Mesothelial cell of epicardium (in vitro differentiated cells): ENCODE measurements at places on chromosomes 11 and 22. TPM values are rescaled to one million over a fixed set of nuclear protein-coding genes. Genes with fewer than 3 reads are reported as not detected.

CDKN1C gene
- total RNA-seq: 132 to 148 TPM (median 146 TPM) in 3 replicates

CRYBB3 gene
- total RNA-seq: 0.27 to 0.54 TPM (median 0.31 TPM) in 3 replicates

FOLH1 gene
- not detected in 3 replicates for total RNA-seq

GRCh38 chr22:35422936-35423335 is 23.0 kb downstream of the MCM5 start:
- peaks cover 8% of the 10 kb centered on the region for H3K4me1 ChIP-seq
- H3K4me3 ChIP-seq: no peak overlapping the region
- no peak overlapping the region for H3K27ac ChIP-seq
- H3K36me3 ChIP-seq: peaks cover 8% of the 10 kb centered on the region
- no peaks in the 10 kb centered on the region for H3K27me3 ChIP-seq

DNA sequence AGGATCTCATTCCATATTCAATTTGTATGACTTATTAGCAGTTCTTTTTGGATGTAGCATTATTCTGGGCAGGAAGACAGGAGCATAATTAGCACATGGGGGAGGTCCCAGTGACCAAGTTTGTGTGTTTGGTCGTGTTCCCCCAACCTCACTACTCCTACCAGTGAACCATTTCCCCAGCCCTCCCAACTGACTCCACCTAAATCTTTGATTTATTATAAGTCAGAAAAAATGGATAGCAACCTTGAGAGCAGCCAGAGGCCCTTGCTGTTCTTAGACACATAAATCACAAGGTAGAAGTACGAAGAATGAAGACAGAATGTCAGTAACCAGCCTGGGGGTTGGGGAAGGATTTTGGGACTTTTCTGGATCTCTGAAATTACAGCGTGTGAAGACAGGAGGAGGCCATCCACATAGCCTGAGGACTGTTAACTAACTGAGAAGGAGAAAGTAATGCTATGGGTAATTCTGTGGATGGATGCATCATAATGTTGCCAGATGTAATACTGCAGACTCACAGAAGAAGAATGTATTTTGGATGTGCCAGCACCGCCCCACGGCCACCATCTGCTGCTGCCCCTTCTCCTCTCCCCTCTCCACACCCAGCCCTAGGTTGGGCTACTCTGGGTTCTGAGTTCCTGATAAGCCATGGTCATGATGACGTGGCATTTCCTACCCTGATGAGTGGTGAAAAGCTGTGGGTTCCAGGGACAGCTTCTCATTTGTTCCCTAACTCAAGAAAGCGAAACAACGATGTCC is 124.3 kb upstream of the TTC12 start:
- peaks cover 60% of the 10 kb centered on the region for H3K4me1 ChIP-seq
- no peaks in the 10 kb centered on the region for H3K27me3 ChIP-seq
- no peak overlapping the region for H3K4me3 ChIP-seq
- H3K36me3 ChIP-seq: peaks cover under 1% of the 10 kb centered on the region

GRCh38 chr11:128720522-128720985 is 26.7 kb downstream of the FLI1 start:
- H3K36me3 ChIP-seq: no peaks in the 10 kb centered on the region
- DNase-seq: no peak
- H3K27ac ChIP-seq: peak overlapping the region; percentile 92
- peaks cover 10% of the 10 kb centered on the region for H3K27me3 ChIP-seq
- no peak overlapping the region for H3K4me3 ChIP-seq

GRCh38 chr22:45964926-45965527 is 11.9 kb downstream of the WNT7B start:
- H3K27me3 ChIP-seq: peaks cover 18% of the 10 kb centered on the region
- H3K27ac ChIP-seq: no peak overlapping the region
- DNase-seq: no peak

GRCh38 chr22:25196326-25196725 is 3.3 kb upstream of the CRYBB3 start:
- H3K27me3 ChIP-seq: no peaks in the 10 kb centered on the region
- H3K27ac ChIP-seq: no peak overlapping the region
- H3K36me3 ChIP-seq: peaks cover 9% of the 10 kb centered on the region
- H3K4me1 ChIP-seq: no peaks in the 10 kb centered on the region
- no peak overlapping the region for H3K4me3 ChIP-seq

- peaks cover 3% of the 10 kb centered on the region for H3K36me3 ChIP-seq
- no peaks in the 10 kb centered on the region for H3K27me3 ChIP-seq
- H3K4me1 ChIP-seq: peaks cover 26% of the 10 kb centered on the region
- H3K4me3 ChIP-seq: no peak overlapping the region
- H3K27ac ChIP-seq: no peak overlapping the region
- no peak for DNase-seq
Measured at GRCh38 chr11:108218912-108219783, 3.3 kb downstream of the NPAT start.

DNA sequence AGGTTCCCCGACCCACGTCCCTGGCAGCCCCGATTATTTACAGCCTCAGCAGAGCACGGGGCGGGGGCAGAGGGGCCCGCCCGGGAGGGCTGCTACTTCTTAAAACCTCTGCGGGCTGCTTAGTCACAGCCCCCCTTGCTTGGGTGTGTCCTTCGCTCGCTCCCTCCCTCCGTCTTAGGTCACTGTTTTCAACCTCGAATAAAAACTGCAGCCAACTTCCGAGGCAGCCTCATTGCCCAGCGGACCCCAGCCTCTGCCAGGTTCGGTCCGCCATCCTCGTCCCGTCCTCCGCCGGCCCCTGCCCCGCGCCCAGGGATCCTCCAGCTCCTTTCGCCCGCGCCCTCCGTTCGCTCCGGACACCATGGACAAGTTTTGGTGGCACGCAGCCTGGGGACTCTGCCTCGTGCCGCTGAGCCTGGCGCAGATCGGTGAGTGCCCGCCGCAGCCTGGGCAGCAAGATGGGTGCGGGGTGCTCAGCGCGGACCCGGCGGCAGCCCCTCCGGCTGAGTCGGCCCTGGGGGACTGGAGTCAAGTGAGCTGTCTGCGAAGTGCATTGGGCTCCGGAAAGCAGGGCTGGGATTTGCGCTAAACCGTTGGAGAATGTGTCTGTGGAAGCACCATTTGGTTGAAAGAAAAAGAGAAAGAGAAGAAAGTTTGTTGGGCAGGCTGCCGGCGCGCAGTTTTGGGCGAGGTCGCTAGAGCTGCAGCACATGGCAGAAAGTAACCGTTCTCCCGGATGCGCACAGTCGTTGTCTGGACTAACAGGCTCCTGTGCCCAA is at the start of gene CD44:
Gene CD44, plus strand, starts transcription at position 229 of the 779 bp plus-strand sequence. Its CDS starts 133 bp downstream, at position 362.
- peak within 1 kb of the TSS; percentile 69 for H3K4me3 ChIP-seq
- H3K4me1 ChIP-seq: peaks cover 10% of the 10 kb centered on the region
- H3K36me3 ChIP-seq: no peaks in the 10 kb centered on the region

DNA sequence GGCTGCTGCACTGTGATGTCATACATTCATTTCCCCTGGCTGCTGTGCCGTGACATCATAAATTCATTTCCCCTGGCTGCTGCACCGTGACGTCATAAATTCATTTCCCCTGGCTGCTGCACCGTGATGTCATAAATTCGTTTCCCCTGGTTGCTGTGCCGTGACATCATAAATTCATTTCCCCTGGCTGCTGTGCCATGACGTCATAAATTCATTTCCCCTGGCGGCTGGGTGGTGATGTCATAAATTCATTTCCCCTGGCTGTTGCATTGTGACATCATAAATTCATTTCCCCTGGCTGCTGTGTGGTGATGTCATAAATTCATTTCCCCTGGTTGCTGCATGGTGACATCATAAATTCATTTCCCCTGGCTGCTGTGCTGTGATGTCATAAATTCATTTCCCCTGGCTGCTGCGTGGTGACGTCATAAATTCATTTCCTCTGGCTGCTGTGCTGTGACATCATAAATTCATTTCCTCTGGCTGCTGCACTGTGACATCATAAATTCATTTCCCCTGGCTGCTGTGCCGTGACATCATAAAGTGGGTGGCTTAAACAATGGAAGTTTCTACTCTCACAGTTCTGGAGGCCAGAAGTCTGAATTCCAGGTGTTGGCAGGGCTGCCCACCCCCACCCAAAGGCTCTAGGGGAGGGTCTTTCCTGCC is 301.1 kb downstream of the SHANK2 start:
- no peaks in the 10 kb centered on the region for H3K27me3 ChIP-seq
- no peak overlapping the region for H3K27ac ChIP-seq
- no peaks in the 10 kb centered on the region for H3K36me3 ChIP-seq
- no peak for DNase-seq

- H3K36me3 ChIP-seq: peaks cover 7% of the 10 kb centered on the region
- no peak overlapping the region for H3K4me3 ChIP-seq
- H3K27me3 ChIP-seq: no peaks in the 10 kb centered on the region
Measured at GRCh38 chr11:90840071-90840470, 617.2 kb upstream of the CHORDC1 start.

DNA sequence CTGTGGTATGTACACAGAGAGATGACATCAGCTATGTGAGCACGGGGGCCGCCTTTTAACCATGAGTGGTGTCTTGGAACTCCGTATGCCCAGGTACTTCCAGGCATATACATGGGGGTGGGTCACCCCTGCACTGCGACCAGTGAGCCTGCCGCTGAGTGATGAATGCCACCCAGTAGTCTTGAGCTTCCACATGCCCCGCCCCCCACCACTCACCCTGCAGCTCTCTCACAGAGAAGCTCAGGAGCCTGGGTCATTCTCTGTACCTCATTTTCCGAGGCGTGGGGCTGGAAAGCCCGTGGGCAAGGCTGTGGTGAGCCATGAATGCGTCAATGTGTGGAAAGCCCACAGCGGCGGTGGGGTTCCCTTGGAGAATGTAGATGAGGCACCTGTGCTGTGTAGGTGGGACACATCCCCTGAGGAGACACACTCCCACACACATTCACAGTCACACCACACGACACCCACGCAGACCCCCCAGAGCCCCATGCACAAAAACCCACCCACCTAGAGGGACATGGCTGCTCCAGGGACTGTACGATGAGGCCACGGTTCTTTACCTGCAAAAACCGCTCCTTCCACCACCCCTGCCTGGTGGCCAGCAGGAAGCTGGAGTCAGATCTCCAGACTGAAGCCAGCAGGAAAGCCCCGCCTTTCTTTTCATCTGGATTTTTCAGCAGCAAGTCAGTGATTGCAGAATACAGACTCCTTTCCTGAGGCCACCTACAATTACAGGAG is 67.6 kb downstream of the PIWIL3 start:
- no peaks in the 10 kb centered on the region for H3K36me3 ChIP-seq
- H3K27me3 ChIP-seq: peaks cover 17% of the 10 kb centered on the region
- peaks cover 24% of the 10 kb centered on the region for H3K4me1 ChIP-seq
- H3K4me3 ChIP-seq: no peak overlapping the region
- no peak overlapping the region for H3K27ac ChIP-seq

DNA sequence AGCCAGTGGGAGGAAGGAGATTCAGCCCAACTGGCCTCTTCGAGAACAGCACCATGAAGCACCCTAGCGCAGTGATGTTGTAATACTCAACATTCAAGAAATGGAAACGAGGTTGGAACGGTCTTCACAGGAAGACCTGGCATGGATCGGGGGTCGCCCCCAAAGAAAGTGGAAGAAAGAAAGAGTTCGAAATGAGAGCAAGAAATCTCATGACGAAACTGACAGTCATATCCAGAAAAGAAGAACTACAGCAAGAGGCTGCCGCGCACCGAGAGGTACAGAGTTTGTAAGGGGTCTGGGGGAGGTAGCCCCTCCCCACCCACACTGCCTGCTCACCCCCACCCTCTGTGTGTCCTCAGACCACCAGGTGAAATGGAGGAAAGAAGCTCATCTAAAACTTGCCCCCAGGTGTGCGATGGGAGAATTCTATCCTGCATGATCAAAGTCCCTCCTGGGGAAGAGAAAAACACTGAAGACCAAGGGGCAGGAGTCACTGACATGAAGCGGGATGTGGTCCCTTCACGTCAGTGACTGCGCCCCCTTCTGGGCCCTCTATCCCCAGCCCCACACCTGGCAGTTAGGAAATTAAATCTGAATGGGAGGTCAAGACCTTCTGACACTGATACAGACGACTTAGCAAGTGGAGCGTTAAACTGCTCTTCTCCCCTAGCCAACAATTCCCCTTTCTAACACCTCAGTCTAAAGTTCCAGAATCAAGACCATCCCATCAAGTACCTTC is 52.9 kb upstream of the SPATA19 start:
- peak; percentile 34 for DNase-seq
- H3K4me3 ChIP-seq: no peak overlapping the region
- H3K36me3 ChIP-seq: no peaks in the 10 kb centered on the region
- no peaks in the 10 kb centered on the region for H3K27me3 ChIP-seq
- H3K27ac ChIP-seq: no peak overlapping the region

GRCh38 chr11:32698579-32698978 is 95.9 kb downstream of the CCDC73 start:
- peaks cover 1% of the 10 kb centered on the region for H3K27me3 ChIP-seq
- H3K4me1 ChIP-seq: peaks cover 3% of the 10 kb centered on the region
- DNase-seq: no peak
- no peak overlapping the region for H3K27ac ChIP-seq

- no peak overlapping the region for H3K4me3 ChIP-seq
- H3K27me3 ChIP-seq: no peaks in the 10 kb centered on the region
- H3K36me3 ChIP-seq: peaks cover 10% of the 10 kb centered on the region
- H3K4me1 ChIP-seq: peaks cover 10% of the 10 kb centered on the region
- peak overlapping the region; percentile 76 for H3K27ac ChIP-seq
- no peak for DNase-seq
Measured at GRCh38 chr11:7436657-7437056, 48.6 kb upstream of the OLFML1 start.

DNA sequence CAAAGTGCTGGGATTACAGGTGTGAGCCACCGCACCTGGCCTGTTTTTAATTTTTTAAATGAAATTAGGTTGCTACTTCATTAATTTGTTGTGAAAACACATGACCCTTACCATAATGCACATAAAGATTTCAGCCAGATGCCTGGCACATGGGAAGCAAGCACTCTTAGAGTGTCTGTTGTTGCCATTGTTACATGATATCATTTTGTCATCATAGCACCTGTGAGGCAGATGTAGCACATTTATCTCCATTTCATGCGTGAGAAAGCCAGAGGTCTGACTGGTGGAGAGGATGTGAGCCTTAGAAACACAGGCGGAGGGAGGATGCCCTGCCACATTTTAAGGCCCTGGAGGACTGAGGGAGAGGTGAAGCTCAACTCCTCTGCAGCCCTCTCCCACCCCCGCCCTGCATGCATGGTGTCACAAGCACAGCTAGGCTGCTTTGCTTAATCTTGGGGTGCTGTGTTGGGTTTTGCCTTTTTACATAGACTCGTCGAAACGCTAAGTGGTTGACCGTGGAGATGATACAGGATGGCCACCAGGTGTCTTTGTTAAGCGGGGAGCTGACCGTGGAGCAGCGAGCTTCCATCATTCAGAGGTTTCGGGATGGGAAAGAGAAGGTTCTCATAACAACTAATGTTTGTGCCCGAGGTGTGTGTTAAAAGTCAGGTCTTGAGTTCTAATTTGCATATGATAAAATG is 14.0 kb downstream of the DDX25 start:
- H3K36me3 ChIP-seq: no peaks in the 10 kb centered on the region
- peaks cover 2% of the 10 kb centered on the region for H3K4me1 ChIP-seq
- H3K27ac ChIP-seq: no peak overlapping the region
- DNase-seq: no peak
